Mammary microvascular endothelial cell (primary cell): ENCODE measurements at places on chromosomes 5 and 9. TPM values are rescaled to one million over a fixed set of nuclear protein-coding genes. Genes with fewer than 3 reads are reported as not detected.

The TERT gene
- not detected in 2 replicates for total RNA-seq

The PPIC gene
- total RNA-seq = 32.8 and 37.0 TPM in 2 replicates

The TYRP1 gene
- 0.34 TPM in 1 of 2 replicates, not detected in the other for total RNA-seq

The OR1L4 gene
- not detected in 2 replicates for total RNA-seq

The PCDHB4 gene
- 0.07 and 0.10 TPM in 2 replicates for total RNA-seq

The F2RL2 gene
- total RNA-seq = 0.25 TPM in 1 of 2 replicates, not detected in the other

The STKLD1 gene
- 0.49 TPM in 1 of 2 replicates, not detected in the other for total RNA-seq

The TMEM215 gene
- total RNA-seq = not detected in 2 replicates

The RPL35 gene
- 2,542 and 2,608 TPM in 2 replicates for total RNA-seq

The PCDHA6 gene
- total RNA-seq = 0.27 TPM in 1 of 2 replicates, not detected in the other

The IER5L gene
- 19.2 and 22.7 TPM in 2 replicates for total RNA-seq

The SLC6A19 gene
- not detected in 2 replicates for total RNA-seq

The OLFM1 gene
- total RNA-seq = 2.1 and 4.7 TPM in 2 replicates
